GM10248 (cell line): ENCODE measurements at places on chromosomes 2 and 18.

DNA sequence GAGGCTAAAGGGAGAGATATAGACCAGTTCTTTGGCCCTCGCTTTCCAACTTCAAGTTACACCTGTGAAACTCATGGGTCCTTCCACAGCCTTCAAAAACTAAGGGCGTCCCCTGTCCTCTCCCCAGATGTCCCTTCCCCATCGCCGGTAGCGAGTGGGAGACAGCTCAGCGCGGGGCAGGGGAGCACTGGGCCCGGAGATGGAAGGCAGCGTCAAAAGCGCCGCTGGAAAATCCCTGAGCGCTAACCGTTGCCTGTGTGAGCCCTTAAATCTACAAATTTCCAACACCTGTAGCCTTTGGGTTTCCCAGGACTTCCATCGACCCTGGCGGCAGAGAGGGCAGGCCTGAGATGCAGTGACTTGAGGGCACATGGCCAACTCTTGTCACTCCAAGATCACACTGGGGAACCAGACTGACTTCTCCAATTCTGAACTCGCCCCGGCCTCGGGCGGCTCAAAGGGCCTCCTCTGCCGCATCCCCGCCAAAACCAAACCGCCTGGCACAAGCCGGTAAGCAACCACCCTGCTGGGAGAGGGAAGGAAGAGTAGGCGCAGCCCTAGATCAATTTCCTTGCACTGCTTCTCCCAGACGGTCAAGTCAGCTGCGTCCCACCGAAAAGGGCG, 879 bp upstream of the EPAS1 start:
- DNase-seq: peak; percentile 38

GRCh38 chr2:130878316-130878715, 41.6 kb downstream of the ARHGEF4 start:
- no peak for DNase-seq

DNA sequence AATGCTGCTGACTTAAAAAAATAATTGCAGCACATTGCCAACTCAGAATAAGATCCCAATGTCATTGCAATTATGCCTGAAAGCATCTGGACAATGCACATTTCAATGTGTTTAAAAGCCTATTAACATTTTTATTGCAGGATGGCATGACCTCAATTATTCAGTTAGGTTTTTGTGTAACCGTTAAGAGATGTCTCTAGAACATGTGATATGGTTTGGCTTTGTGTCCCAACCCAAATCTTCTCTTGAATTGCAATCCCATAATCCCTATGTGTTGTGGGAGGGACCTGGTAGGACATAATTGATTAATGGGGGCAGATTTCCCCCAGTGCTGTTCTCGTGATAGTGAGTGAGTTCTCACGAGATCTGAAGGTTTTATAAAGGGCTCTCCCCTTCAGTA, 43.2 kb upstream of the ZC3H15 start:
- DNase-seq: no peak

DNA sequence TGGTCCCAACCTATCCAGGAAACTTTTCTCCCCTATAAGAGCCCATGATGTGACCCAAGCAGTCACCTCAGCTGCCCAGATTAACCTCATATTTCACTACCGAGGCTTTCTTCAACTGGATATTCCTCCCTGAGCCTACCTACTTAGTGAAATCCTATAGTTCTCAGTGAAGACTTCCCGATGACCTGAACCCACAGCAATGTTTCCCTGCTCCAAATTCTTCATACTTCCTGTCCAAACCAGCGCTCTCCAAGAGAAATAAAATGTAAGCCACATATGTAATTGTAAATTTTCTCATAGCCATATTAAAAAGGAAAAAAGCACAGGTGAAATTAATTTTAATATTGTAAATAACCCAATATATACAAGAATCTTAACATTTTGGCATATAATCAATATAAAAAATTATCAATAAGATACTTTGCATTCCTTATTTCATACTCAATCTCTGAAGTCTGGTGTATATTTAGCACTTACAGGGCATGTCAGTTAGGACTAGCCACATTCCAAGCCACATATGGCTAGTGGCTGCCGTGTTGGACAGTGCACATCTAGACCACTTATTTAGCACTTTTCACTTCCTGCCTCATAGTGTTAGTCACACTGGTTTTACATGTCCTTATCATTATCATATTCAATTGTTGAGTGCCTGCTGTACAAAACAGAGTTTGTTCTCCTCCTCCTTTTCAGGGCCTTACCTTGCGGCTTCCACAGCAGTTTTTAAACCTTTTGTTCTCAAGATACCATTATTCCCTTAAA, 1.9 kb upstream of the STAT4 start:
- DNase-seq: no peak

DNA sequence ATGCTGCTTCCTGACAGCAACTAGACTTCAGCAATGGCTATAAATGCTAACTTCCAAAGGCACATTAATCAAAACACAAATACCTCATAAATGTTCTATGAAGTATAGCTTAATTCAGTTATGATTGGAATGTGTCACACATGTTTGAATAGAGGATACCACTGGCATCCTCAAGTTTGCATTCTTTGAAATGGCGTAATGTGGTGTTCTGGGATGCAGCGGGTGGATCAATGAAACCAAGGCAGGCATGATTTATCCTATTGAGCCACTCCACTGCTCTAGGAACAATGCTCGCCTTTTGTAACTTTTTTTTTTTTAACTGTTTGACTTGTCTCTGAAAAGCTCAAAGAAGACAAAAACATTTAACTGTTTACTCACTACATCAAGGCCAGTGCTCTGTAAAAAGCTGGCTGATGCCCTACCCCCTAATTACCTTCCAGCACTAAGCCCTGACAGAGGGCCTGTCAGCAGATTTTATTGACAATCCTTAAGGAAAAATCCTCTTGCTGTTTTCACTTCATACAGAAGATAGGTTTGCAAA, 278.8 kb upstream of the SESTD1 start:
- no peak for DNase-seq

DNA sequence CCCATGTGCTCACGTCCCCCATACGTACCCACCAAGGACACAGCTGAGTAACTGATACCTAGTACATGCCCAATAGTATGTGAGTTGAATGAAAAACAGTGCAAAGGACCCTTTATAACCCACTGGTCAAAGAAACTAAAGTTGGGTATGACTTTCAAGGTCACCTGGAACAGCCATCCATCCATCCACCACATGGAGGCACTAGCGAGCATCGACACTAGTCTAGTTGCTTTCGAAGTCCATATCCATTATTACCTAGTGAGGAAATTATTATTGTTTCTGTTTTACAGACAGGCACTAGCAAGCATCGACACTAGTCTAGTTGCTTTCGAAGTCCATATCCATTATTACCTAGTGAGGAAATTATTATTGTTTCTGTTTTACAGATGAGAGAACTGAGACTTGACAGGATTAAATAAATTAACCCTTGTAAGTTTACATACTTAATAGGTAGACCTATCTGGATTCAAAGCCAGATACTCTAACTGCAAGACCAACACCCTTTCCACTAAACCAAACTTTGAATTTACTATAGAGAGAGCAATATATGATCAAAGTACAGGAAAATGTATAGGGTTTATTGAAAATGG, 233.7 kb downstream of the METTL4 start:
- peak; percentile 38 for DNase-seq
